ENCODE measurements at places on chromosomes 5 and 9.

- DNase-seq: no peak
These were observed 76.8 kb upstream of the PHYKPL start for GRCh38 chr5:178309271-178310013.

DNA sequence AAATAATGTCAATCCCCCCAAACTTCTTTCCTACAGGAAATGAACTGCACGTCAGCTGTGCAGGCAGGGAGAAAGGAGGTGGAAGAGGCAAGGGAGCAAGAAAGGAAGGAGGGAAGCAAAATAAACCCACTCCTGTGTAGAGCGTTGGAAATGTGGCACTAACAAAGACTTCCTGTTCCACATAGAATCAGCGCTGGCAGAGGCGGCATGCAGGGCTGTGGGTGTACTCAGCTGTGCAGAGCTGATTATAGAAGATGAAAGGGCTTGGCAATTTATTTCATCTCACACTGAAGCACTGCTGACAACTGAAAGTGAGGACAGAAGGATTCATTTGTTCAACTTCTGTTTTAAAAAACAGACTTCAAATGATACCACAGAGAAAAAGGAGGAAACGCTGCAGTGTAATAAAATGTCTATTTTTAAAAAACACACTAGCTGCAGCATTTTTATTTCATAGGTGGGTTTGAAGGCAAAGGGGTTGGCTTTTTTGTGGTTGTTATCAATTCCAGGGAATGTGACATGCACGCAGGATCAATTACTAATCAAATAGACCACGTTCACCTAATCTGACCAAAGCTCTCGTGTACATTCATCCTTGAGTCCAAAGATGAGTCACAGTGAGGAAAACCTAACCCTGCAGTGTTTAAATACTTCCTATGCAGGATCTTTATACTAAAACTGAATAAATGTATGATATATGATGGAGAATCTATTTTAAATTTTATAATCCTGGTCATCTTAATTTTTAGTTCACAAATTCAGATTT lies 583.5 kb downstream of the ZNF608 start:
- DNase-seq: no peak

GRCh38 chr9:96149533-96150280 lies 152.3 kb downstream of the HSD17B3 start:
- DNase-seq: no peak

DNA sequence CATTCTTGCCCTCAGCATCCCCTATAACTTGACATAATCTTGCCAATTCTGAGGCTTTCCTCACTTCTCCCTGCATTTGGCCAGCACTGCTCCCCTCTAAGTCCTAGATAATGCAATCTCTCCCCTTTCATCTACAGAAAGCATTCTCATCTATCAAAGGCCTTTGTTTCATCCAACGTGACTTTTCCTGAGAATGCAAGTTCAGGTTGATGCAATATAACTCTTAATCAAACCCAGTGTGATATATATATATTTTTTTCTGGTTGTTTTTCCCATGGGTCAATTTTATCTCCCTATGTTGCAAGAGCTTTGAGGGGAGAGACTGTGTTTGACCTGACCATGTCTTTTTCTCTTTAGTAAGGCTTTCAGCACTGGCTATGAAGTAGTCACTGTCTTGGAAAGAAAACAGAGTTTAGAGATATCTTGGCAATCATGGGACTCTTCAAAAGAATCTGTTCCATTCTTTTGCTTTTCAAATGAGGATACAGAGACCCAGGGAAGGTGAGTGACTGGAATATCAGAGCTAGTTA lies 268.6 kb downstream of the TRPM3 start:
- peak; percentile 2 for DNase-seq

GRCh38 chr5:77398458-77398857 lies 93.7 kb downstream of the WDR41 start:
- no peak for DNase-seq

DNA sequence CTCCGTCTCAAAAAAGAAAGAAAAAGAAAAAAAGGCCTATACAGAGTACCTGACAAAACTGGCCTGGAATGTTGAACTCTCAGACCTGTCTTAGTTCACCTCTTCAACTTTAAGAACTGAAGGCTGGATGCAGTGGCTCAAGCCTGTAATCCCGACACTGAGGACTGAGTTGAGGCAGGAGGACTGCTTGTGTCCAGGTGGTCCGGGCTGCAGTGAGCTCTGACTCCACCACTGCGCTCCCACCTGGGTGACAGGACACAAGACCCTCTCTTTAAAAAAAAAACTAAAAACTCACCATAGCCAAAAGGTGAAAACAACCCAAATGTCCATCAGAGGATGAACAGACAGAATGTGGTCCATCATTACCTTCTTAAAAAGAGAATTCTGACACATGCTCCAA lies 6.4 kb downstream of the MRPL41 start:
- DNase-seq: no peak

DNA sequence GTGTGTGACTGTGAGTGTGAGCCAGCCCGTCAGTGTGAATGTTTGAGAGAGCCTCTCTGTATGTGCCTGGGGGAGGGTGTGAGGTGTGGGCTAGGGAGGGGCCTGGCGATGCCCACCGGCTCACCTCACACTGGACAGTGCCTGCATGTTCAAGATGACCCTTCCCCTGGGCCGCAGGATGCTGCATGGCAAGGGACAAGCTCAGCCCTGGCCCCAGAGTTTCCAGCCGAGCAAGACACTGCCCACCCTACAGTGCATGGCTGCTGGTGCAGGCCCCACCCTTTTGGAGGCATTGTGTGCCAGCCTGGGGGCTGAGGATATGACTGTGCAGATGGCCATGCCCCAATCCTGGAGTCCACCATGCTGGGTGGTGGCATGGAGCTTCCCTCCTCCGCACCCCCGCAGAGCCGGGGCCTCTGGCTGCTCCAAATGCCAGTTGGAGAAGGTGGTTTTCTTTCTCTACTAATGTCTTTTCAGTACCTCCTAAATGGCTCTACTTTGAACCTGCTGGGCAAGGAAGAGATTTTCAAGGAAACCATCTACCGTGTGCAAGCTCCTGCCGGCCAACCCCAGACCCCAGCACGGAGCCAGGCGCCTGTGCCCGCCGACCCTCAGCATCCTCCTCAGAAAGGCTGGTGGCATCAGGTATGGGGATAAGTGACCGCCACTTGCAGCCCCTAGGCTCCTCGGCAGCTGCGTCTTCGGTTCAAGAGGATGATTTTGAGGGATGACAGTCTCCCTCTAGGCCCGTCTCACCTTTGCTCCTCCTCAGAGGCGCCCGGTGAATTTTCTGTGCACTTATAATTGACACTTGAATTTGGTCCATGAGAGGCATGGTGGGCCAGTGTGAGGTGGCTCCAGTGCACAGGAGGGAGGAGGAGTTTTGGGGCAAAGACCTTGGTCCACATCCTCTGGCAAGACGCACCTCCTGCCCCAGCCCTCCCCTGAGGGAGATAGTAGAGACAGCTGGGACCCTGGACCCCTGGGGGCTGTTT lies 27.7 kb downstream of the FGD3 start:
- no peak for DNase-seq

DNA sequence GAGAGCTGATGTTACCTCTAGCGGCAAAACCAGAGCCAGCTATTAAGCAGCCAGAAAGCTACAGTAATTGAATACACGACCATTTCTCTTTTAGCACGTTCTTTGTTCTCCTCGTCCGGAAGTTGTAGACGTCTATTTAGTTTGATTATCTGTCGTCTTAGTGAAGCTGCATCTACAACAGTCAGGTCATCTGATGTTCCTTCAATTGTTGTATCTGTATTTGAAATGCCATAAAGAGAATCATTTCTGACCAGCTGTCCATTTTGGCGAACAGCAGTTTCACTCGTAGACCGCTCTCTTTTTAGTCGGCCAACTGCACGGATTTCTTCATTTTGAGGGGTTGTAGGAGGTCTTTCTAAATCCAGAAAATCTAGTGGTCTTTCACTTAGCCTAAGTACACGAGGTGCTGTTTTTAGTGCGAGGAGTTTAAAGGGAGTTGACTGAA lies 12.6 kb downstream of the PDE6A start:
- no peak for DNase-seq

DNA sequence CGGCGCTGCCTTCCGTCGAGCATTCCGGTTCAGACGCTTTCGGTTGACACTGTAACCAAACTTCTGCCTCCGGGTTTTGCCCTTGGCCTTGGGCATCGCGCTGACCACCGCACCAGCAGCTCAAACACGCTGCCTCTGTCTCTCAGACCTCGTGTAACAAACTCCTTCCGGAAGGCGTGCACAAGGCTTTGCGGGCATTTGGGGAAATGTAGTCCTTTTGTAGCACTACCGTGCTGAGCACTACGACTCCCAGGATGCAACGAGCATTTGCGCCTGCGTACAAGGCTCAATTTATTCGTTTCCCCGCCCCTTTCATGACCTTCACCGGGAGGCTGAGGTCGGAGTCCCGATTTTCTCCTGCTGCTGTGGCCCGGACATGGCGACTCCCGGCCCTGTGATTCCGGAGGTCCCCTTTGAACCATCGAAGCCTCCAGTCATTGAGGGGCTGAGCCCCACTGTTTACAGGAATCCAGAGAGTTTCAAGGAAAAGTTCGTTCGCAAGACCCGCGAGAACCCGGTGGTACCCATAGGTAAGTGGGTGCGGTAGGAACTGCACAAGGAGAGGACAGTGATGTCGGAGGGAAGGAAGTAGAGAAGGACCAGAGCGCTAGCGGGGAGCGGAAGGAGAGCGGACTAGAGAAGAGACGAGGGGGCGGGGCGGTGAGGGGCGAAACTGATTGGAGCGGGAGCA lies at the start of the genes HIGD2A and NOP16:
Gene HIGD2A, plus strand, starts transcription at position 308 of the 691 bp plus-strand sequence. Its CDS starts 69 bp downstream, at position 377.
Gene NOP16, minus strand, starts transcription at position 155 of the 691 bp plus-strand sequence. Its CDS starts 59 bp downstream, at position 96.
- peak; percentile 98 for DNase-seq

- DNase-seq: no peak
These were observed 2.1 kb downstream of the MGAT4B start for GRCh38 chr5:179804555-179804947.

GRCh38 chr9:23926368-23926767 lies 100.3 kb upstream of the ELAVL2 start:
- DNase-seq: no peak

All from NCI-H226 (cell line).